ENCODE measurements at places on chromosomes 7 and 10.

GRCh38 chr7:87816389-87816788, 59.8 kb downstream of the SLC25A40 start:
- DNase-seq = no peak

GRCh38 chr10:90642136-90642535, 215.7 kb downstream of the HTR7 start:
- no peak for DNase-seq

GRCh38 chr10:126225672-126226008, 162.6 kb downstream of the ADAM12 start:
- no peak for DNase-seq

GRCh38 chr7:116652793-116653192, 19.2 kb upstream of the MET start:
- DNase-seq = no peak

DNA sequence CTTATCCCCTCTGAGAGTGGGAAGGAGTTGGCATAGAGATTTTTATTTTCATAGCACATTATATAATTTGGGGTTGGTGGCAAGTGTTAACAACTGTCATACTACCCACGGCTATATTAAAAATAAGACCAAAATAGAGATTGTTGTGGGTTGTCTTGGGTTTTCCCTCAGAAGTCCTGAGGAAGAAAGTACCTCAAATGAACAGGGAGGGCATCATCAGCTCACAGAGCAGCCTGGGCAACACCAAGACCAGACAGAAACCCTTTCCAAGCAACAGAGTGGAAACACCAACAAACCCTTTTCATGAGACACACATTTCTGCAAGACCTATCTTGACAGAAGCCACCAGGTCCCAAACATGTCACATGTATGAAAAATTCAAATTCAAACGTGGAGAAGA, 121.2 kb downstream of the GLI3 start:
- DNase-seq = no peak

GRCh38 chr10:68327889-68328786, 3.7 kb upstream of the HNRNPH3 start:
- no peak for DNase-seq

GRCh38 chr10:95499482-95499989, 61.6 kb downstream of the SORBS1 start:
- no peak for DNase-seq

- no peak for DNase-seq
Measured at GRCh38 chr7:779480-779879, 52.4 kb upstream of the PRKAR1B start.

DNA sequence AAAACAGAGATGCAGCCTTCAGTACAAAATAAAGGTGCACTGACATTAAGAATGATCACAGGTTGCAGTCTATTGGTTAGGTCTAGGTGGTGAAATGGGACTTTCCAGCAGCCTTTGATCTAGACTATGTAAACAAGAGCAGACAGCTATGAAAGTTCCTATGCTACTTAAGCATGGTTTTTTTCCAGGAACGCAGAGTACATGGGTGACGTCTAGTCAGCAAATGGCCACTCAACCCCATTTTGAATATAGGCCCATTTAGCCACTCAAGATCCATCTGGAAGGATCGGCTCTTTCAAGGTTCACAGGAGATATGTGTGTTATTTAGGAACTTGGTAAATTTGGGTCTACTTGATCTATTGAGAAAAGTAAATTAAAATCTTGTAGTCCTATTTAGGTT, 1424.6 kb upstream of the LRRTM3 start:
- peak; percentile 12 for DNase-seq

- DNase-seq = no peak
Measured at GRCh38 chr10:109178591-109178990, 744.7 kb downstream of the XPNPEP1 start.

DNA sequence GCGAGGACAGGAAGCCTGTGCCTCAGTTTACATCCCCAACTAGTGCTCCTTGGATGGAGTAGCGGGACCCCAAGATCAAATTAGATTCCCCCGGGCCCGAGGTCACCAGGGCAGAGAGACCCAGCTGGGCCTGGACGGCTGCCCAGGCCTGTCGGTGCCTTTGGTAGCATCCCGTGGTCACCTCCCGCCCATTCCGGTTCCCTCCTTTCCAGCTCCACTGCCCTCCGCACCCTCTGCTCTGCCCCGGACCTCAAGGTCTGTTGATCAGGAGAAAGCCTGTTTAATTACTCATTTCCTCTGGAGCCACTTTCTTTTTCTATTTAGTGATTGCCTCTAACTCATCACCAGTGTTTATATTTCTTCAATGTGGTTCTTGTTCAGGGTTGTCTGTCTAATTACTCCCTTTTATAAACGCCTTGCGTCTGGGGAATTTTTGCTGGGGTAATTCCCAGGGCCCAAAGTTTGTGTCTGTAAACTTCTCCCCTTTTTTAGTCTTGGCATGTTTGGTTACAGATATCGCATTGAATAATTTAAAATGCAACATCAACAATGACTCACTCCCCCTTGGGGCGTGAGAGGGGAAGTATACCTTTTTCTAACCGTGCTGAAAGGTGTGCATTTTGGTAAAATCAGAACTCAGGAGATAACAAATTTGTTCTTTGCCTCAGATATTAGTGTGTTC, 1.9 kb downstream of the FOXK1 start:
- peak; percentile 50 for DNase-seq

DNA sequence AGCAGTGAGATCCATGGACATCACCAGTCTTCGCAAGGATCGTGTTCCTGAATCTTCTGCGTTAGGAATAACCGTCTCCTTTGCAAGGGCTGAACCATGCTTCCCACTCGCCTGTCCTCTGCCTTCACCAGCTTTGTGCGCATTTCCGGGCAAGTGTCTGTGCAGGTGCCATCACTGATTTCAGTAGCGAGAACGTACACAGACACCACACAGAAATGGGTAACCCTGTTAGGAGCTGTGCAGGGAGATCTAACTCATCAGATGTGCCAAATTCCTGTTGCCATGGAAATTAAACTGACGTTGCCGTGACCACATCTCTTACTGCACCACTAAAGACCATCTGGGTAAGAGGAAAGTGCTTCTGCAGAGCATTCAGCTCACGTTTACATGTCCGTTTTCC, 146.3 kb downstream of the DIP2C start:
- no peak for DNase-seq

DNA sequence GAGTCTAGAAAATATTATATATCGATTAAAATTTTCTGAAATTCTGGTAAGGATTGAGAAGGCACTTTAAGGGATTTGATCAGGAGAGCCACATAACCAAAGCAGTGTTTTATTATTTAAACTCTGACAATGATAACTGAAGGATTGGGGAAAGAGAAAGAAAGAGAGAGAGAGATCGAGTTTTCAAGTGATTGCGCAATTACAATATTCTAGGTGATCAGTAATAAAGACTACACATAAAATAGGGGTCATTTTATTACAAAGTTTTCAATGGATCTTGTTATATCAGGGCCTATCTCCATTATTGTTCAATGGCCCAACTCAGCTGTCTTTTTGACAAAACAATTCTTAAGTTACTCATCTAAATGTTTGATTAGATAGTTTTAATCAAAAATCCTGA, 541.5 kb upstream of the ZWINT start:
- DNase-seq = no peak

DNA sequence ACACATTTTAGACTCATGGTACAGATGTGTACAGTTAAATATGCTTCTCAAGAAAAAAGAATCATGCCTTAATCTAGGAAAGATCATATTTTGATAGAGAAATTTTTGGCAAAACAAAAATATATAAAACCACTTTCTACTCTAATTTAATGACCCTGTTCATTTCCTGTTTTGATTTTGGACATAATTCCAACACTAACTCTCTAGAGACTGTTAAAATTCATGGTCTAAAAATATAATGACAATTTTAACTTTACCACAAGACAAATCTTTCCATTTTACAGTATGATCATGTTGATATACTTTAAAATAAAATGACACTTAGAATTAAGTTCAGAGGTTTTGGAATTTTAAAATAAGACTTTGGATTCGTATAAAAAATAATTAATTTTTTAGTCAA, 45.2 kb downstream of the PRKG1 start:
- DNase-seq = no peak

- no peak for DNase-seq
Measured at GRCh38 chr7:28470344-28470743, 58.0 kb downstream of the CREB5 start.

- DNase-seq = peak; percentile 55
Measured at GRCh38 chr10:23994459-23995046, 214.4 kb upstream of the KIAA1217 start.

DNA sequence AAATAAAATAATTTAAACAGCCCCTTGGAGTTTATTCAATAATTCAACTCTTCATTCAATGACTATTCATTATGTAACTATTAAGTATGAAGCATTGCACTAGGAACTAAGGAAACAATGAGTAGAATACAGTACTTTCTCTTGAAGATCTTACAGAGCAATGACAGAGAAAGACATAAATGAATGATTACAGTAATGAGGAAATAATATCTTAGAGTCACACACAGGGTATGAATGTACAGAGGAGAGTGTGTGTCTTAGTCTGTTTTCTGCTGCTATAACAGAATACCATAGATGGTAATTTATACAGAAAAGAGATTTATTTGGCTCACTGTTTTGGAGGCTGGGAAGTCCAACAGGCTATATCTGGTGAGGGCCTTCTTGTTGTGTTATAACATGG, 120.5 kb upstream of the NRBF2 start:
- no peak for DNase-seq

- peak; percentile 48 for DNase-seq
Measured at GRCh38 chr10:81108516-81109199, 571.0 kb downstream of the SH2D4B start.

- DNase-seq = peak; percentile 47
Measured at GRCh38 chr7:23242321-23242720, 4.3 kb upstream of the GPNMB start.

- no peak for DNase-seq
Measured at GRCh38 chr7:94957061-94957460, 49.7 kb downstream of the PPP1R9A start.

GRCh38 chr10:49540056-49540797, 1.3 kb upstream of the ERCC6 start:
- no peak for DNase-seq

- no peak for DNase-seq
Measured at GRCh38 chr10:99648717-99649116, 10.6 kb upstream of the ENTPD7 start.

GRCh38 chr10:124043310-124044142, 49.9 kb downstream of the CHST15 start:
- DNase-seq = peak; percentile 71

DNA sequence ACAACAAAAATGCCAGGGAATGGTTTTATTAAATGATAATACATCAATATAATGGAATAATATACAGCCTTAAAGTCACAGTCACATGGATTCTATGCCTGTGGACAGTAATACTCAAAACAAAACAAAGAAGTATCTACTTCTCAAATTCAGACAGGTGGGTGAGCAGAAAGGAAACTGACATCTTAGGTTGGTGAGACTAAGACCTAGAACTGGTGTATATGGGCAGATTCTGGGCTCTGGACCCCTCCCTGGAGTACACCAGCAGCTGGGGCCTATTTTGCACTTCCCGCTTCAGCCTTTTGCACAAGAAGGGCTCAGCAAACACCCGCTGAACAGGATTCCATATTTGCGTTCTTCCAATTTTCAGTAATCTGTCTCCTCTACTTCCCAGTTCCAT, 5.4 kb upstream of the FIS1 start:
- DNase-seq = peak; percentile 51

DNA sequence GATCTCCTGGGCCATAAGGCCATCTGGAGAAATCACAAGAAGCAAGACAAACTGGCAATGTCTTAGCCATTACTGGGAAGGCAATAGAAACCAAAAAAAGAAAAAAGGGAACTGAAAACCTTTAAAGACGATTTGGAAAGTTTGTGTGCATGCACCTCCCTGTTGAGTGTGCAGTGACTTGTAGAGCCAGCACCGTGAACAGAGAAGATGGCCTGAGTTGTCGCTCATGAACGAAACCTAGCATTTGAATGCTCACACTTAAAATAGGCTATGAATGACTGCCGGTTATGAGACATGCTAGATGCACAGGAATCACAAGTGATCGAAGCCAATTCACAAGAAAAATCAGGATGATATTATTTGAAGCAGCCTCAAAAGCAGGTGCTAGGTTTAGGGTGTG, 151.3 kb upstream of the ADO start:
- DNase-seq = peak; percentile 78

GRCh38 chr7:55061726-55062499, 43.1 kb downstream of the EGFR start:
- DNase-seq = no peak

DNA sequence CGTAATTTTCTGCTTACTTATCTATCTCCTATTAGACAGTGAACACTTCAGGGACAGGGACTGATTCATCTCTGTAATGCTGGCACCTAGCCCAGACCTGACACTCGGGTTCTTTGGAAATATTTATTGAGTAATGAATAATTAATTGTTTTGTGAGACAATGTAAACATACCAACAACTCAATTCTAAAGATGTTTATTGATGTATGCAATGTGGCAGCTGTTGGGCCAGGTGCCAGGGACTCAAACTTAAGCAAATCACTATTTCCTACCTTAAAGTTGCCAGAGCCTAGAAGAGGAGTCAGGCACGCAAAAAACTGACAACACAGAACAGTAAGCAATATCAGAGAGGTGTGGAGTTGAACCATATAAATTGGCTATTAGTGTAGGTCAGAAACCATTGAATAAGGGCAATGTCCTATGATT, 63.6 kb upstream of the BMPER start:
- DNase-seq = no peak

DNA sequence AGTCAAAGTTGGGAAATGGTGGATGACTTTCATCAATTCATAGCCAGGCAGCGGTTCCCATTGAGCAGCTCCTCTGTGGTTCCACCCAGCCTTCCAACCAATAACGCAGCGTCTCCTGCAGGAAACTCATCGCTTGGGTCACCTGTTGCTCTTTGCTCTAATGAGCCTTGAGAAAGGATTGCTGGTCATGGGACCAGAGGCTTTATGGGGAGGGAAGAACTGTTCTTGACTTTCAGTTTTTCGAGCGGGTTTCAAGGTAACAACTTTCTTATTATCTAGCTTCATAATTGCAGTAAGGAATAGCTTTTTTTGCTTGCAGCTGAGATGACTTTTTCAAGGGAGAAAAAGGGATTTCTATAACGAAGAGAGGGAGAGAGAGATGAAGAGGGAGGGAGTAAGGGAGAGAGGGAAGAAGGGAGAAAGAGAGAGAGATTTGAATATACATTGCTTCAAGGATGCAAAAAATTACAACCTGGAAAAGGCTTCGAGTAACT, 405 bp upstream of the ENTPD1 start:
- peak; percentile 73 for DNase-seq

DNA sequence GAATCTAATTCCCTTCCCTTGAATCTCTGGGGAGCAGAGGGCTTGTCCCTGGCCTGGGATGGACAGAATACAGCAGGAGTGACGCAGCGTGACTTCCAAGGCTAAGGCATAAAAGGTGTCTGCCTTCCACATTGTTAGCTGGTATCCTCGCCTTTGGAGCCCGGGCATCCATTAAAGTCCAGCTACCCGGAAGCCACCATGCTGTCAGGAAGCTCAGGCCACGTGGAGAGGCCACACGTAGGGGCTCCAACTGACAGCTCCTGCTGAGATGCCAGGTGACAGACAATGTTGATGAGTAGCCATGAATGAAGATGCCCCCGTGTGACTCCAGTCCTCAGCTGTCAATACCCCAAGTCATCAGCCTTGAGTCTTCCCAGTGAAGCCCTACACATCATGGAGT, 99.9 kb downstream of the OAT start:
- DNase-seq = no peak
